Stimulated activated CD8-positive, alpha-beta memory T cell treated with anti-CD3 and anti-CD28 coated beads, Interleukin-2, amount 100 ng/mL, for 1 hour (primary cell): ENCODE measurements at places on chromosomes 5 and 9.

- peak; percentile 61 for DNase-seq
These were observed 8.7 kb upstream of the SLC2A8 start for GRCh38 chr9:127388037-127388855.

DNA sequence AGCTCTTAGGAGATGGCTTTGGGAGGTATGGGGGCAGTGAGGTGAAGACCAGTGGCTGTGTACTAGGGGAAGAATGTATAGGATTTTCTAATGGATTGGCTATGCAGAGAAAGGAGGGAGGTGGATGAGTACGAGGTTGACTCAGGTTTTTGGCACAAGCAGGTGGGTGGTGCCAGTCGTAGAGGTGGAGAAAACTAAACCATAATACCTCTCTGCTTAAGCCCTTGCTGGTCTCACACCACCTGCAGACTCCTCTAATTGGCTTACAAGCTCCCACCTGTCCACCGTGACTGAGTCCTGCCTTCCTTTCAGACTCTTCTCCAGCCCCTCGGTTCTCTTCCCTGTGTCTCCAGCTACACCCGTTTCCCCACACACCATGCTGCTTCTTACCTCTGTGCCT is 521.7 kb upstream of the CLINT1 start:
- DNase-seq = no peak

DNA sequence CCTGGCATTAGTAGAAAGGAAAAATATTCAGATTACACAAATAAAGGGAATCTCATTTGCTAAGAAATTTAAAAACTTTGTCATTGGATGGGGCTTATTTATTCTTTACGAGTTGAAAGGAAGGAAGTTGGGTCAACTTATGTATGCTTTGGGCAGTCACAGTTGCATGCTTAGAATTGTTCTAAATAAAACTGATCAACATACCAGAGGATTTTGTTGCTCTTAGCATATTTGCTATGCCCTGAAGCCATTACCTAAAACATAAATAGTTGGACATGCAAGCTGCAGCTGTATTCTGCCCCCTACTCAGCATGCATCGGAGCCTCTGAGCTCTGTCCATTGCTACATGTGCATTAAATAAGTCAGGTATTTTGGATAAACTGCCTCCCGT is 172.7 kb upstream of the MEF2C start:
- DNase-seq = no peak

GRCh38 chr9:97577051-97577450 is 56.1 kb downstream of the TSTD2 start:
- DNase-seq = no peak

- DNase-seq = no peak
These were observed 23.8 kb downstream of the MACROH2A1 start for GRCh38 chr5:135375040-135375793.

DNA sequence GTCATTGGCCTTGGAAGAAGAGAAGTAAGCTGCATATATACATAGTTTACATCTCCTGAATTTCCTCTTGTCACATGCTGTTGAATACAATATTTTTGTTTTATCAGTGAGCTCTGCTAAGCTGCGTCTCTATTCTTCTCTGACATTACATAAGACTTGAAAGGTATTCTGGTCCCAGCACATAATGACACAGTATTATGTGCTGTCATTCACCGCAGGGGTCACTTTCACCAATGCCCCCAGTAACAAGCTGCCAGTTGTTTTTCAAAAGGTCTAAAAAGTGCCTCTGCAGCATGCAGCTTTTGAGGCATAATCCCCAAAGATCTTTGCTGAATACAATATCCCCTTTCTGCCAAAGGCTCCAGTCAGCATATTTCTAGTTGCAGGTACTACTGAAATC is 349.0 kb upstream of the FAM174A start:
- no peak for DNase-seq

DNA sequence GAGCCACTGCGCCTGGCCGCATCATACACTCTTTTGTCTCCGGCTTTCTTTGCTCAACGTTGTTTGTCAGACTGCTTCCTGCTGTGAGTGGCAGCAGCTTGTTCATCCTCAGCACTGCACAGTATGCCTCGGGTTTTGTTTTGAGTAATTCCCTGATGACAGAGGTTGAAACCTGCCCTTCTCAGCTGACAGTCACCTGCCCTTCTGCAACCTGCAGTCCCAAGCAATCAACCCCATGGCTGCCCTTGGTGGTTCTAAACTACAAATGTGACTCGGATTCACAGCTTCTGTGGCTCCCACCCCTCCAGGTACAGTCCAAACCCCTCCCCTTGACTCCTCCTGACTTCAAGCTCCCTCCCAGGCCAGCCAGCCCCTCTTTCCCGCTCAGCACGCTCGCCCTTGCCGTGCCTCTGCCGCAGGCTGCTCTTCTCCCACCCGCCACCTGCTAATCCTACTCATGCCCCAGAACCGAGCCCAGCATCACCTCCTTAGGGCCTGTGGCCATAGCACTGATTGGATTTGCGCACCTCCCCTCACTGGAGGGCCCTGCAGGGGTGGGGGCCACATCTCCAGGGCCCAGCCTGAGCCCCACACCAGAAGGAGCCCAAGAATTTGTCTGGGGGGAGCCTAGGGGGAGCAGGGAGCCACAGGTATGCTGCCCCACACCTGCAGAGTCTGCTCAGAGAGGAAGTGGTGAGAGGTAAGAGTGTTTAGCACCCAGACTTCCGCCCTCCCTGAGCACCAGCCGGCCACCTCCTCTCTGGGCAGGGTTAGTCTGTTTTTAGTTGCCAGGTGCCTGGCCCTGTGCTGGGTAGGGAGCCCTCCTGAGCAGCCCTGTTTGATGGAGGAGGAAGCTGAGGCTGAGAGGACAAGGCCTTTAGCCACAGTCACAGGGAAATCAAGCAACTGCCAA is 10.1 kb downstream of the EEIG1 start:
- no peak for DNase-seq

GRCh38 chr5:3599226-3600105 is 3.8 kb downstream of the IRX1 start:
- DNase-seq = no peak

- DNase-seq = no peak
These were observed 15.3 kb upstream of the KLF4 start for GRCh38 chr9:107504585-107505455.

GRCh38 chr9:128051932-128052709 is 15.0 kb downstream of the NAIF1 start:
- DNase-seq = no peak

DNA sequence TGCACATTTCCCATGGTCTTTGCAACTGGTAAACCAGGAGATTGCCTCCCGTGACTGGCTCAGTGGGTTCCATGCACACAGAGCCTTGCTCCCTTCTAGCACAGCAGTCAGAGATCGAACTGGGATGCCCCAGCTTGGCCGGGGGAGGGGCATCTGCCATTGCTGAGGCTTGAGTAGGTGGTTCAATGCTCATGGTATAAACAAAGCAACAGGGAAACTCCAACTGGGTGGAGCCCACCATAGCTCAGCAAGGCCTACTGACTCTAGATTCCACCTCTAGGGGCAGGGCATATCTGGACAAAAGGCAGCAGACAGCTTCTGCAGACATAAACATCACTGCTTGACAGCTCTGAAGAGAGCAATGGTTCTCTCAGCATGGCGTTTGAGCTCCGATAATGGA is 67.0 kb upstream of the PPP1R2B start:
- DNase-seq = no peak

DNA sequence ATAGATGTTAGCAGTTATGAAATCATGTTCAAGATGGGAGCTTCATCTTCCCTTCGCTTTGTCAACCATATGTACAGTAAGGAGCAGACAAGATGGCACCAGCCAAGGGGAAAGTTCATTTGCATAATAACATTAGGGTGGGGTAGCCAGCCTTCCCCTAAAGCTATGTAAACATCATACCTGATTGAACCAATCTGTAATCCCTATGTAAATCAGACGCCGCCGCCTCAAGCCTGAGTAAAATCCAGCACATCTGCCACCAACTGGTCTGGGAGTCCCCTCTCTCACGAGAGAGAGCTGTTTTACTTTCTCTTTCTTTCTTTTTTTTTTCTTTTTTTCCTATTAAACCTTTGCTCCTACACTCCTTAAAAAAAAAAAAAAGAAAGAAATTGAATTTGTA is 30.8 kb upstream of the REEP2 start:
- no peak for DNase-seq

- DNase-seq = no peak
These were observed 77.9 kb downstream of the CDH18 start for GRCh38 chr5:19910136-19910535.

DNA sequence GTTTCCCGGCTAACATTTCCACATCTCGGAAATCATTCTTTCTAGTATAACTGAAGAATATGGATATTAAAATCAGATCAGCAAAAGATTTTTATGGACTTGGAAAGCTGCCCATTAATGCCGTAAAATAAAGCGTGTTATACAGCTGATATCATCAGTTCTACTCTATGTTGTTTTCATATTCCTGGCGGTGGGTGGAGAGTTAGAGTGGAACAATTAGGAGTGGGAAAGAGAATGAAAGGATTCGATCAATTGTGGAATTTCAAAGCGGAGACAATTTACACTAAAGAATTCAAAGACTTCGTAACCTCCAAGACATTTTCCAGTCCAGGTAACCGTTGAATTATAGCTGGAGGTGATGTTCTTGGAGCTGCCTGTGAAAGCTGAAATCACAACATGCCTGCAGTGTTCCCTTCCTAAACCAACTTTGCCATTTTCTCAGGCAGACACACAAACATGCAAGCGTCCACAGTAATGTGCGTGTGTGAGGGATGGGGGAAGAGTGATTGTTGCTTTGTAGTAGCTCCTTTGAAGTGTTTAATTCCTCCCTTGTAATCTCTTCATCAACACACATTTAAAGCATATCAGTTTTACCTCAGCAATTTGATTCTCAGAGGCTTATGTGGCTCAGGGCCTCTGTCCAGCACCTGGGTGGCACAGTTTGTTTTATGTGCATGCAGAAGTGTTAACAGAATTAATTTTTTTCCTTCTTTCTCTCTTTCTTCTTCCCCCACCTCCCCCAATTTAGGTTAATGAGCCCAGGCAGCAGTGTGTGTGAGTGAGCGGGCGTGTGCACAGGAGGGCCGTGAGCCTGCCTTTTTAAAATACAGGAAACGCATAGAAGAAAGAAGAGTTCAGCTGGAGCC is 544.1 kb downstream of the RAB3C start:
- no peak for DNase-seq

- no peak for DNase-seq
These were observed 4.3 kb downstream of the CCL19 start for GRCh38 chr9:34686732-34687131.

GRCh38 chr9:74951725-74952151 is 974 bp downstream of the C9orf40 start:
- no peak for DNase-seq

DNA sequence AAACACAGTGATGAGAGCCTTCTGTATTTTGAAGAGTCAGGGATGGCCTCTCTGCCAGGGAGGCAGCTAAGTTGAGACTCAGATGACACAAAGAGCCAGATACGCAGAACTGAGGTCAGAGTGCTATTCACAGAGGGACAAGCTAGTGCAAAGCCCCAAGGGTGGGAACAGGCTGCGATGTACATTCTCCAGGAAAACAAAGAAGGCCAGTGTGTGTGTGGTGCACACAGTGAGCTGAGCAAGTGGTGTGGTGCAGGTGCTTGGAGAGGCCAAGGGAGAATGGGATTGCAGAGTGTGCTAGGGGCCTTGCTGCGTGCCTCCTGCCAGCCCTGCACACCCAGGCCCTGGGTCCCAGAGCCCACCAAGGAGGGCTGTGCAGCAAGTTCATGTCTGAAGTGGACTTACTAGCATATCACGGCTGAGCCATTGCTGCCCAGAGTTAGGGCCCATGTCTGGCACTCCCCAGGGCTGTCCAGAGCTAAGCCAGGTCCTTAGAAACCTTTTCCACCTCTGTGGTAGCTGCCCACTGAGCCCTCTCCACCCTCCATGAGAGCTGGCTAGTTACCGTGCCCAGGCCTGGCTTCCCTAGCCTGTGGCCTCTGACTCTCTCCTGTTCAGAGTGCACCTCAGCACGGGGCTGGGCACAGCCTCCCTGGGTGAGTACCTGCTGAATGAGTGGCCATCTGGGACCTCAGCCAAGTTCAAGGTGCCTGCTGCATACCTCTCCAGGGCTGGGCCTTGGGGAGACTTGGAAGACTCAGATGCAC is 9.3 kb downstream of the SLC25A48 start:
- no peak for DNase-seq

- no peak for DNase-seq
These were observed 656.3 kb downstream of the ANXA1 start for GRCh38 chr9:73807952-73808351.

- DNase-seq = no peak
These were observed 47.2 kb downstream of the SYK start for GRCh38 chr9:90848866-90849265.

DNA sequence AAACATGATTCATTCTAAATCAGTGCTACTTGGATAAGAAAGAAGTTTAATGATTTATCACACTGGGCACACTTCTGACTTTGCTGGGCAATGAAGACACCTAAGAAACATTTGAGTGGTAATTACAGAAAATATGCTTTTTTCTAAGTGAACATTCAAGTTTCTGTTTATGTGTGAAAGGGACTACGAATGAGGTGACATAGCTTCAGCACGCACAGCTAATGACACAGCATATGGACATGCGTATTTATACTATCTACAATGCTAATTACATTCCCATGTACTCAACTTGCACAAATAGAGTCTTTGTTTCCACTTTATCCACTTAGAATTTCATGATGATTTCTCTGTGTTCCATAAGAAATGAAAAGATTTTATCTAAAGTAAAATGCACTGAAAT is 40.6 kb downstream of the FREM1 start:
- DNase-seq = no peak

DNA sequence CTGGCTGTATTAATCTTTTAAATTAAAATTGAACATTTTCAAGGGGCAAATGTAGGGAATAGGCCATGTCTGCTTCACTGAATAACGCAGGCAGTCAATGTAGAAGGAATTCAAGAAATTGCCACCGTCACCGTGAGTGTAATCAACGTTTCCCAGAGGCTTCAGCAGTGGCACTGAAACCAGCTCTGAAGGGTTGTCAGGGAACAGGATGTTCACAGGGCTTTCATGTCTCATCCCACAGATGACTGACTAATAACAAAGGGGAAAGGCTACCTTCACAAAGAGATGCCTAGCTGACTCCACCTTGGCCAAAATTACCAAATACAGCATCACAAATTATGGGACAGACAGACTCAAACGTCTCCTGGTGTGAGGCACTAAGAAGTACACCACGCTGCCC is 70.4 kb upstream of the SIMC1 start:
- no peak for DNase-seq

- DNase-seq = no peak
These were observed 59.6 kb upstream of the SLC27A6 start for GRCh38 chr5:128905568-128906110.

DNA sequence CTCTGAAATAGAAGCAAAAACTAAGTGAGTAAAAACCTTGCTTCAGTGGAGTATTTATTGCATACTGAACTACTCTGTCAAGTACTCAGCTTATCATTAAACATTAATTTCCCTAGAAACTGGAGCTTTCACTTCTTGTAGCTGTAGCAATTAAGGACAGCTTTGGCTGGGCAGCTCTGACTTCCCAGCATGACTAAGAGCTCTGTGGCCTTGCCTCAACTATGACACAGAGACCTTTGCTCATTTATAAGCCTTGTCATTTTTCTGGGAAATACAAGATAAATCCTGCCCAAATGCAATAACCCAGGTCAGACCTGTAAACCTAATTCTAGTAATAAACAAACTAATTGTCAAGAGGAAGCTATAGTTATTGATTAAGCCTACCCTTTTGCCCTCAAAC is 65.4 kb upstream of the STK32A start:
- DNase-seq = no peak
